Hindlimb muscle (tissue), 1 donor: ENCODE measurements at places on chromosomes 3 and 15. TPM values are rescaled to one million over a fixed set of nuclear protein-coding genes. Genes with fewer than 3 reads are reported as not detected.

GRCh38 chr3:124257336-124257864 is 265.5 kb upstream of the ROPN1 start:
- no peak for DNase-seq

DNA sequence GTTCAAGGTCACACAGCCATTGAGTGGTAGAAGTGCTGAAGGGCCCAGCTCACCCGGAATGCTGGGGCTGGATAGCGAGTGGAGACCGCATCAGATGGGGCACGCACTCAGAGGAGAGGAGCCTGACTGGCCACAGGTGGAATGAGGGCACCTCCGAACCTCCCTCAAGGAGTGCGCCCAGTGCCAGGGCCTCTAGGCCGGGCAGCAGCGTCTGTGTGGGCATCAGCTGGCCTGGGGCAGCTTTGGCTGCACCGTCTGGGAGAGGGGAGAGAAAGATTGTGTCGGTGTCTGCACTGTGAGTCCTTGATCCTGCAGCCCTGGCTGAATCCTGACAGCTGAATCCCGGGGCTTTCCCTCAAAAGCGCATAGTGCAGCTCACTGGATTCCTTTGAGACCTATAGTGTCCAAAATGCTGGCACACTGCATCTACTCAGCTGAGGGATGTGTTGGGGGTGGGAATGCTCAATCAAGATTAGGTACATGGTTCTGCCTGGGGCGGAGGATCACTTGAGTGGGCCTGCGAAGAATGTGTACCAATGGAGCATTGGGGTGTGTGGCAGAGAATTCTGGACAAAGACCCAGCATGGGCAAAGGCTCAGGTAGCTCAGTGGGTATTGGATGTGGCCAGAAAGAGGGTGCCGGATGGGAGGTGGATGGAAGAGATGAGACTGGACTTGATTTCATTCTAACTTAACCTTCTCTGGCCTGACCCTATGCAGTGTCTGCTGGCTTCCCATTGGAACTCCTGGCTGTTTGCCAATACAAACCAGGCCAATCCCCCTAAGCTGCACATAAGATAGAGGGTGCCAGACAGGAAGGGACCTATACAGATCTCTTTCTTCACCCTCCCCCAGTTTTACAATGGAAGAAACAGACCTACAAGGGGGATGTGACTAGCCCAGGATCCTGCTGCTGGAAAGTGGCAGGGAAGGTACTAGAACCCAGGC is 950 bp downstream of the ANKDD1A start:
- DNase-seq: no peak

DNA sequence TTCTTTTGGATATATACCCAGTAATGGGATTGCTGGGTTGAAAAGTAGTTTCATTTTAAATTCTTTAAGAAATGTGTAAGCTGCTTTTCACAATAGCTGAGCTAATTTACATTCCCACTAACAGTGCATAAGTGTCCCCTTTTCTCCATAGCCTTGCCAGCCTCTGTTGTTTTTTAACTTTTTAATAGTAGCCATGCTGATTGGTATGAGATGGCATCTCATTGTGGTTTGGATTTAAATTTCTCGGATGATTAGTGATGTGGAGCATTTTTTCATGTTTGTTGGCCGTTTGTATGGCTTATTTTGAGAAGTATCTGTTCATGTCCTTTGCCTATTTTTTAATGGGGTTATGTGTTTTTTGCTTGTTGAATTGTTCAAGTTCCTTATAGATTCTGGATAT is 444.3 kb upstream of the ATP11B start:
- no peak for DNase-seq

DNA sequence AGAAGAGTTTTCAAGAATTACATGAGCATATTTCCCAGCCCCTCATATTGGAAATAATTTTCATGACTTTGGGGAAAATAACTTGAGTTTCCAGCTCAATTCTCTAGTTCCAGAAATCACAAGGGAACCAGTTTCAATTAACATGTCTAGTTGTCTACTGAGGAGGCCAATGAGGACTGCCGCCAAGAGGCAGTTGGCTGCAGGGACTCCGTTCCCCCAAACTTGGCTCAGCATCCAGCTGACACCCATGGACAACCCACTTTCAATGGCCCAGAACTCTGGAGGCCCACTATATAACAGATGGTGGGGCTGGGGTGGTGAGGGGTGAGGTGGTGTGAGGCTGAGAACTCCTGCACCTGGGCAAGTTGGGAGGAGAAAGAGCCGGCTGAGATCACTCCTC is 86.5 kb upstream of the TNFAIP8L3 start:
- DNase-seq: no peak

- no peak for DNase-seq
Measured at GRCh38 chr3:143240886-143241285, 121.3 kb downstream of the CHST2 start.

DNA sequence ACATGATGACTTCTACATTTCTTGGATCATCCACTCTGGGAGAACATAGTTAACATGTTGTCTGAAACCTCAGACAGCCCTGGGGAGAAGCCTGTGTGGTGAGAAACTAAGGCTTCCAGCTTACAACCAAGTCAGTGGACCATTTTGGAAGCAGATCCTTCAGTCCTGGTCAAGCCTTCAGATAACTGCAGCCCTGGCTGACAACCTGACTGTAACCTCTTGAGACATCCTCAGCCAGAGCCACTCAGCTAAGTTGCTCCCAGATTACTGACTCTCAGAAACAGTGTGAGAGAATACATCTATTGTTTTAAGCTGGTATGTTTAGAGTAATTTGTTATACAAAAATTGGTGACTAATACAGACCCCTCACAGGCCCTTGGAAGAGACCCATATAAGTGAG is 50.9 kb upstream of the KPNA4 start:
- no peak for DNase-seq

- no peak for DNase-seq
Measured at GRCh38 chr3:111068574-111068973, 3.0 kb upstream of the NECTIN3 start.

- DNase-seq: no peak
Measured at GRCh38 chr3:38823722-38824121, 7.7 kb upstream of the SCN10A start.

DNA sequence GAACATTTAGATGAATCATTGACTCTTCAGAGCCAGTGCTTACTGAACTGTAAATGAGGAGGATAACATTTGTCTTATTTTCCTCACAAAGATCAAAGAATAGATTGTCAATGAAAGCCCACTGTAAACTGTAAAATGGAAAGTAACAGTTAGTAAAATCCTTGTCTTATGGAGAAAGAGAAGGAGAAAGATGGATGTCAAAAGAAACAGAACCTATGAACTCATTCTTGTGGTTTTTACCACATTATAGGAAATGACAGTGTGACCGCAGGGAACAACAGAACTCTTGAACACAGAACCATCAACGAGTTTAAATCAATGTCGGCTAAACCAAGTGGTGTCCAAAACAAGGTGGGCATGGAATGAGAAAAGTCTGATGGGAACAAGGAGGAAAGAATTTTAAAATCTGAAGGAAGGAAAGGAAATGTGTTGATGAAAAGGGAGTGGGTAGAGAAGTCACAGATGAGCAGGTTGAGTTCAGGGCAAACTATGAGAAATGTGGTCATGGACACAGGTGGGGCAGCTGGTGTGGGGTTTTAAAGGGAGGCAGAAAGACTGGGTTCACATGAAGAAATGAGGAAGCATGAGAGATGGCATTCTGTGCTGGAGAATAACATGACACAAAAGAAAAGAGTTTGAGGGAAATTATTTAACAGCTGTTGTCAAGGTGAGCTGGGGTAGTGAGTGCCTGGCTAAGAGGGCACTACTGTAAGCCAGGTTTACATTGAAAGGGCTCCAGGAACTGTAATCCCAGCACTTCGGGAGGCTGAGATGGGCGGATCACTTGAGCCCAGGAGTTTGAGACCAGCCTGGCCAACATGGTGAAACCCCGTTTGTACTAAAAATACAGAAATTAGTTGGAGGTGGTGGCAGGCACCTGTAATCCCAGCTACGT is 42.4 kb upstream of the ETV5 start:
- DNase-seq: no peak

DNA sequence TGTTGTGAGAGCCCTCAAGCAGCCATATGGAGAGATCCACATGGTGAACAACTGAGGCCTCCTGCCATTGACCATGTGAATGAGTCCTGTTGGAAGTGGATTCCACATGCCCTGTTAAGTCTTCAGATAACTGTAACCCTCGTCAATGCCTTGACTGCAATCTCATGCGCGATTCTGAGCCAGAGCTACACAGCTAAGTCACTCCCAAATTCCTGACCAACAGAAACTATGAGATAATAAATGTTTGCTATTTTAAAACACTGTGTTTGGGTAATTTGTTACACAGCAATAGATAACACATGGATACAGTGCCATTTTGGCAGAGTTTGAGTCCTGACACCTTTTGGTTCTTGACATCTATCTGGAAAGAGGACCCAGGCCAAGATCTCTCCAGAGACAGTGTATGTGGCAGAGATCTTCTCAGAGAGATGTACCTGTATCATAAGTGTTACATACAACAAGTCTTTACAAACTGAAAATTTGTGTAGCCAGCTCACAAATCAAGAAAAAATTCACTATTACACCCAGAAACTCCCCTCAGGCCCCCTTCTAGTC is 34.5 kb upstream of the BNC1 start:
- DNase-seq: no peak

- DNase-seq: no peak
Measured at GRCh38 chr15:74458473-74458872, 2.5 kb downstream of the UBL7 start.

GRCh38 chr15:74400313-74400860 is 32.9 kb upstream of the CYP11A1 start:
- no peak for DNase-seq

GOLGA8G gene
- polyA plus RNA-seq: not detected

GOLGA6L4 gene
- 7.4 TPM for polyA plus RNA-seq

PCCB gene
- 30.5 TPM for polyA plus RNA-seq

MST1R gene
- 4.4 TPM for polyA plus RNA-seq

ZNF860 gene
- 0.63 TPM for polyA plus RNA-seq

THRB gene
- polyA plus RNA-seq: 1.3 TPM

GATM gene
- polyA plus RNA-seq: 304 TPM

ECE2 gene
- polyA plus RNA-seq: not detected

GNAT1 gene
- polyA plus RNA-seq: 0.37 TPM

TRH gene
- polyA plus RNA-seq: not detected

CHCHD6 gene
- polyA plus RNA-seq: 6.5 TPM
